Activated CD8-positive, alpha-beta memory T cell treated with anti-CD3 and anti-CD28 coated beads for 1 hour (primary cell): ENCODE measurements at places on chromosomes 12 and 14.
A peak's percentile ranks its signal among the peaks of the same experiment; 100 is the strongest.

DNA sequence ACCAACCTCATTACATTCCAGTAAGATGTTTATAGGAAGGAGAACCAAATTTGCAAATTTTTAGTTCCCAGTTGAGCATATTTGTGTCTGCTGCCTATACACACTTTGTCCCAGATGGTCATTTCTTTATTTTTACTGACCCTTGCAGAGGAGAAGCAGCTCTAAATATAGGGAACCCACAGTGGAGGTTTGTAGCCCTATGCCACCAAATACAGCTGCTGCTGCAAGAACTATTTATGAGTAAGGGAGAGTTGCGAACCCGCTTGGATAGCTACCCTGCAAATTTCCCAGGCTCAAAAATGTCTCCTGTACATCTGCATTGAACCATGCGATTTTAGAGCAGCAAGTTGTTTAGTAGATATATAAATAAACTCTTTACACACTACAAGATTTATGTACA lies 48.2 kb downstream of the NAV3 start:
- no peak for DNase-seq

- DNase-seq: no peak
Observed at GRCh38 chr12:120851944-120852343, 52.2 kb downstream of the SPPL3 start.

DNA sequence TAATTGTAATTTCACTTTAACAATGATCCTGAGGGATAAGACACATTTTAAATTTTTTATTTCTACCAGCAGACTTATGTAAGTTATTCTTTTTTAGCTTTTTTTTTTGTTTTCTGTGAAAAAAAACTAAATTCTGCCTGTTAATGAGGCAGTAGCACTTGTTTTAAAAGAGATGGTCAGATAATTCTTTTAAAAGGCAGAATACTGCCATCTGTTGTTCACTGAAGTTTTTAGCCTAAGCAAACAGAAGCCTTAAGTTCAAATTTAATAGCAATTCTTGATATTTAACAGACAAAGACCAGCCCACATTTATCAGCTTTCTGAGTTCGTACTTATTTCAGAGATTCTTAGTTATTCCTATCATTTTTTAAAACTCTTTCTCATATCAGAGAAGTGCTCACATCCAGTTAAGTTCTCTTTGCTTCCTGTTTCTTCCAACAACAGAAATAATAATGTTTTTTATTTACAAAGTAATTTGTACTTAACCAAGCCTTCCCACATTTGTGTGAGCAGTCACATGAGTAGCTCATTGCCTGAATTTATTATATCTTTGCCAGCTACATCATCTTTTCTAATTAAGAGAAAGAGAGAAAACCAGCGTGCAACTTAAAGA lies 93.4 kb upstream of the SLCO1C1 start:
- no peak for DNase-seq

- DNase-seq: no peak
Observed at GRCh38 chr12:45220363-45220931, 4.6 kb downstream of the ANO6 start.

- no peak for DNase-seq
Observed at GRCh38 chr12:110310763-110311162, 29.7 kb downstream of the ATP2A2 start.

DNA sequence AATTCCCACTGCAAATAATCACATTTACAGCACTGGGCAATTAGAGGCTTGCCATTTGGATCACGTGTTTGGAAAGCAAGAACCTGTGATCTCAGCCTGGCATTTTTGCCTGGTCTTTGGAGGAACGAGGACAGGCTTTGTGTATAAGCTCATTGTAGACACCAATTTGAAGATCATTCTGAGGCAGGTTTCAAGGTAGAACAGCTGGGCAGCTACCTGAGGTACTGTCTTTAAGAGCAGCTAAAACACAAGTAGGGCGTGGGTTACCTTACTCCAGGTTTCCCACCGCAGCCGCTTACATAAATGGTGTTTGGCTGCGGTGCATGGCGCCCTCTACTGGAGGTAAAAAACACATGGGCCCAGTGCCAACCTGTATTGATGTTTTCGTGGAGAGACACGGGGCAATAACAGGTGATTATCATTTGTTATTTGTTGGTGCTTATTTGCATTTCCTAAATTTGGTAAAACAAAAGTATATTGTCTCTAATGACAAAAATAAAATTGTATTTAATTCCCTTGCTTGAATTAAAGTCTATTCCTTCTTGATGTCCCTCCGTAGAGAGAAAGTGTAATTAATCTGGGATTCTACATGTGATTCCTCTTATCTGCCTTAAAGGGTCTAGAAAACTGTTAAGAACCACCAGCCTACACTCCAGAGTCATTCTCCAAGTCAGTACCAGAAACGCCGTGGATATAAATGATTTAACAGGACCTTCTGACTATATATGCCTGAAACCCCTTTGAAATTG lies 69.7 kb downstream of the SVOP start:
- DNase-seq: peak; percentile 27

DNA sequence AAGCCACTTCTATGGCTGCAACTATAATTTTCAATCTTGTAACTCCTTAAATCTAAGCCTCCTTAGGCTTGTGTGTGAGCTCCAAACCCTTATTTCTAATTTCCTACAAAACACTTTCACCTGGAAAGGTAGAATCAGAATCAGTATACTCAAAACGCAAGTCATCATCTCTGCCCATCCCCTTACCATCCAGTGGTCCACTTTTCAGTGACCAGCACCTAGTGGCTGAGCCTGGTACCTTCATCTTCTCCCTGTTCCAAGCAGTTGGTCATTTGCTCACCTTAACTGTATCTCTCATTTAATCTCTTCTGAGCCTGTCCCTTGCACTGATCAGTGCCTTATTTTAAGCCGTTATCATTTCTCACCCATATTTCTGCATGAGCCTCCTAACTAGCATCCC lies 107.9 kb downstream of the PPM1H start:
- no peak for DNase-seq

GRCh38 chr12:12786706-12787601 lies 1.5 kb downstream of the APOLD1 start:
- DNase-seq: peak; percentile 10

GRCh38 chr12:29551812-29552211 lies 54.3 kb upstream of the OVCH1 start:
- DNase-seq: no peak

DNA sequence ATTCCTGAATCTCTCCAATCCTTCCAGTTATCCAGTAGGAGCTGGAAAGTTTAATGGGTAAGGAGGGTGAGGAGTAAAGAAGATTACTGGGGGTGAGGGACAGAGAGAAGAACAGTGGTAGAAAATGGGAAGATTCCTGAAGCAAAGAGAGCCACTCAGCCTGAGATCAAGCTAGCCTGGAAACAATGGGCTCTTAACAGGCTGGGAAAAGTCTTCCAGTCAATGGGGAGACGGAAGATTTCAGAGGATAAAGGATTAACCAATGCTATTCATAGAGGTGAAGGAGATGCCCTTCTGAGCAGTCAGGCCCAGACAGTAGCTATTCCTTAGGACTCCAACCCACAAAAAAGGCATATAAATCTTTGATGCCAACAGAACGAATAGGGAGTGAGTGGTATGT lies 14.8 kb downstream of the GDF11 start:
- DNase-seq: no peak

DNA sequence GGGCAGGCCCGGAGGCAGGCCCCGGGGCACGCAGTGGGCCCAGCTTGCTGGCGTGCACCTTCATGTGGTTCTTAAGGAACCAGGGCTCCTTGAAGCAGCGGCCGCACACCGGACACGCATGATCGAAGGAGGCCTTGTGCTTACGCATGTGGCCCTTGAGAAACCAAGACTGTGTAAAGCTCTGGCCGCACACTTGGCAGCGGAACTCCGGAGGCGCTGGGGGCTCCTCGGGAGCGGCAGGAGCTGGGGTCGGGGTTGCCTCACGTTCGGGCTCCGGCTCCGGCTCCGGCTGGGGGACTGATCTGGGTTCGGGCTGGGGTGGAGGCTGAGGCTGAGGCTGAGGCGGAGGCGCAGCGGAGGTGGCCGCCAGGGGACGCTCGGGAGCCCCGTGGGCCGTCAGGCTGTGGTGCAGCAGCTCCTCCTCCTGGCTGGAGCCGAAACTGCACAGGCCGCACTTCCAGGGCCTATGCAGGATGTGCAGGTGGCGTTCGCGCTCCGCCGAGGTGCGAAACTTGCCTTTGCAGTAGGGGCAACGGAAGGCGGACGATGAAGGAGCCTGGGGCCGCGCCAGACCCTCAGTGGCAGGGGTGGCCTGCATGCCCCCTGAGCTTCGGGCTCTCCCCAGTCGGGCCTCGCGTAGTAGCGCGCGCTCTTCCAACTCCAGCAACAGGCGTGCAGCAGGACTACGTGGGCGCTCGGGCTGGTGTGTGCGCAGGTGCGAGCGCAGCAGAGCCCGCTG lies 6.0 kb downstream of the ZNF219 start:
- peak; percentile 88 for DNase-seq

DNA sequence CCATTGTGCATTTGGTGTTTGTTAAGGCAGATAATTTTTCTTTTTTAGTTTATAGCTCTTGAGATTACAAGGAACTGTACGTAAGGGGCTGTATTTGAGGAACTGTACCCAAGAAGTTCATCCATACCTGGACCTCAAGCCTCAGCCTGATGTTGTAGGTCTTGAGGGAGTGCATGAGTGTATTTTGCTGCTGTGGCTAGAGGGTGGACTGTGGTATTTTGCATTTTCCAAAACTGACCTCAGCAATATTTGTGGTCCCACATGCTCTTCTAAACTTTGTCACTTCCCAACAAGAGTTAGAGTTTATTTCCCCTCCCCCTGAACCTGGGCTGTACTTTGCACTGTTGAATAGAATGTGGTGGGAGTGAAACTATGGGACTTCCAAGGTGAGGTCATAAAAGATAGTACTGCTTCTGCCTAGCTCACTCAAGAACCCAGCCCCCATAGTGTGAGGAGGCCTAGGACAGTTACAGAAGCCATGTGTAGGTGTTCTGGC lies 42.2 kb upstream of the FBXO33 start:
- DNase-seq: no peak

GRCh38 chr12:56522411-56523193 lies 982 bp downstream of the RBMS2 start:
- DNase-seq: no peak

- no peak for DNase-seq
Observed at GRCh38 chr12:15691388-15691787, 97.8 kb downstream of the EPS8 start.

- no peak for DNase-seq
Observed at GRCh38 chr12:76444408-76444984, 96.3 kb upstream of the BBS10 start.

- DNase-seq: no peak
Observed at GRCh38 chr14:22039938-22040780, 366.5 kb upstream of the OR4E1 start.

- DNase-seq: no peak
Observed at GRCh38 chr12:88391556-88391955, 188.7 kb downstream of the KITLG start.

- no peak for DNase-seq
Observed at GRCh38 chr12:69167648-69168165, 71.7 kb upstream of the CPSF6 start.

- DNase-seq: no peak
Observed at GRCh38 chr12:21644516-21644915, 13.1 kb downstream of the LDHB start.

DNA sequence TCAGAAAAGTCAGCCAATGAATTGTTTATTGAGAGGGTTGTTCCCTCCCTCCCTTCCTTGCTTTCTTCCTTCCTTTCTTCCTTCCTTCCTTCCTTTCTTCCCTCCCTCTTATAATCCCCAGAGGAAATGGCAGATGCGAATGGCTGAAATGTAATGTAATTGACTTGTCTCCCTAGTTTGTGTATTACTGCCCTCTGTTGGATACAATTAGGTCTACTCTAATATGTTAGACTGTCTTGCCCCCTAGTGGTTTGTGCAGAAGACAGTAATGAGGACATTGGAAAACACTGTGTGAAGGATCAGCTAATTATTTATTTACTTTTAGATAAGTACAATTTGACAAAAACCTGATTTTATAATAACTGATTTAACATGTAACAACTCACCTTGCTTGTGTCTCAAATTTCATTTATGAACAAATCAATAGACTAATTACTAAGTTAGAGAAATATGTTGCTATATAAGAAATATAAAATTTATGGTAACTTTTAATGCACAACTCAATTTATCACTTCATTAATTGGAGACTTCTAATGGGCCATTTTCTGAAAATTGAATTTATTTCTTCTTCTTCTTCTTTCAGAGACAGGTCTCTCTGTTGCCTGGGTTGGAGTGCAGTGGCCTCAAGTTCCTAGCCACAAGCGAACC lies 229.8 kb upstream of the LRIG3 start:
- DNase-seq: no peak

DNA sequence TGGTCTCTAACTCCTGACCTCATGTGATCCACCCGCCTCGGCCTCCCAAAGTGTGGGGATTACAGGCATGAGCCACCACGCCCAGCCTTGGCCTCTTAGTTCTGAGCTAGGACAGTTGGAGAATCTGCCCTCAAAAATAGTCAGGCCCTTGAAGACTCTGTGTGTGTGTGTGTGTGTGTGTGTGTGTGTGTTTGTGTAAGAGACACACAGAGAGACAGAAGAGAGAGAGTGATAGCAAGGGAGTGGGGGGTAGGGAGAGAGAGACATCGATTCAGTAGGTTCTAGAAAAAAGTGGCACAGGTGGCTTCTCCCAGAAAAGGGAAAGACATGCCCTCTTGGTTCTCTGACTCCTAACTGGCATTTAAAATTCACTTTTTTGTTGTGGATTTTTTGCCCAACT lies 5.4 kb downstream of the HNF1A start:
- no peak for DNase-seq

DNA sequence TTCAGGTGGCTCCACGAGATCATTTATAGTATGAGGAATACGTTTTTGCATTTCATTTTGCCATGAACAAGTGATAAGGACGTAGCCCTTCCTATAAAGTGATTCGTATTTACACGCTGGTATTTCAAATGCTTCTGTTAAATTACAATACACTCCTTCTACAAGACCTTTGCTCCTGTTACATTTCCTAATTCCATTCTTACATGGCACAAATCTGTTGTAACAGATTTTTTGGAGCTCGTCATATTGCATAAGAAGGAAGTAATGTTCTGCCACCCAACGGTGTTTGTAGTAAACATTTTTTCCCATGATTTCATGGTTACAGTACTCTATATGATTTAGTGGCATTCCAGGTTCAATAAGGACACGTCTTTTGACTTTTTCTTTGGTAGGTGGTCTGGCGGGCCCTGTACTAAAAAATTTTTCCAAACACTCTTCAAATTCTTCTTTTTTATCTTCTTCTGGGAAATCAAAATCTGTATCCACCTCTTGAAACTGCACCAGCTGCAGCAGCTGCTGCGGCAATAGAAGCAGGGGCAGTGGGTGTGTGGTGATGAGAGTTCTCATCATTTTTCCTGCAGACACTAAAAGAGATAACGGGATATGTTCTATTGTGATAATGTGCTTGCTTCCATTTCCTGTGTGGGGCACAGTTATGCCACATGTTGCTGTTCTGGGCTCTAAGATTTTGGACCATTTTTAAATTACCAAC lies 4.2 kb downstream of the RNASE9 start:
- no peak for DNase-seq

GRCh38 chr12:11601647-11602046 lies 47.8 kb upstream of the ETV6 start:
- DNase-seq: no peak

- DNase-seq: no peak
Observed at GRCh38 chr14:76465664-76466063, 89.7 kb downstream of the ESRRB start.

- DNase-seq: no peak
Observed at GRCh38 chr14:104986487-104987164, 1.0 kb downstream of the CLBA1 start.
